ENCODE measurements at places on chromosomes 5 and 9.

DNA sequence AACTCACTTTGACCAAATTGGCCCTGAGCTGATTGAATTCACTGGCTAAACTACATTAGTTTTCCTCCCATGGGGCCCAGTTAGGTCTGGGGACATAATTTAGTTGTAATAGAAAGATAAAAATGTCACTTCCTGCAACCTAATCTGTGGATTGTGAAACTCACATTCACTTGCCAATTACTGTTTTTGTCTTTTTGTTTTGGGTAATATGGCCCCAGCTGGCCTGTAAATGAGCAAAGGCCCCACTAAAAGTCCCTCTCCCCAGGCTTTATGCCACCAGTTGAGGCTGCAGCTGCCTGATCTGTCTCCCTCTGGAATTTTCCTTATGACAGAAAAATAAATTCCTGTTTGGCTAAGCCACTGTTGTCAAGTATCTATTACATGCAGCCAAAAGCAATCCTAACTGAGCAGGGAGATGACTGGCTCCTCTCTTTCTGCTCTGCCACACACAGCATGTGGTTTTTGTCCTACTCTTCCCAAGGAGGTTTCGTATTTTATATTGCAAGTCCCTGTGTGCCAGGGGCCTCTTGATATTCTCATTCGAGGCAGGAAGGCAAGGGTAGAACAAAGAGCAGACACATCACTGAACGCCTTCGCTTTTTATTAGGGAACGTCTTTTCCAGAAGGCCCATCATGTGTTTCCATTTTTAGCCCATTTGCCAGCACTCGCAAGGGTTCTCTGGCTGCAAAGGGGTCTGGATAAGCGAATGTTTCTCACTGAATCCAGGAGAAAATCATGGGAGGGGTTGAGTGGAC is 24.1 kb upstream of the SLC25A48 start:
- no peak for DNase-seq

GRCh38 chr9:121498487-121499176 is 1.0 kb downstream of the GGTA1 start:
- DNase-seq, result no peak

- DNase-seq, result no peak
Measured at GRCh38 chr5:178331491-178331996, 98.9 kb upstream of the PHYKPL start.

GRCh38 chr5:136957428-136957827 is 541.7 kb downstream of the SPOCK1 start:
- no peak for DNase-seq
